HL-60 (cell line): ENCODE measurements at places on chromosomes 11 and 22.

DNA sequence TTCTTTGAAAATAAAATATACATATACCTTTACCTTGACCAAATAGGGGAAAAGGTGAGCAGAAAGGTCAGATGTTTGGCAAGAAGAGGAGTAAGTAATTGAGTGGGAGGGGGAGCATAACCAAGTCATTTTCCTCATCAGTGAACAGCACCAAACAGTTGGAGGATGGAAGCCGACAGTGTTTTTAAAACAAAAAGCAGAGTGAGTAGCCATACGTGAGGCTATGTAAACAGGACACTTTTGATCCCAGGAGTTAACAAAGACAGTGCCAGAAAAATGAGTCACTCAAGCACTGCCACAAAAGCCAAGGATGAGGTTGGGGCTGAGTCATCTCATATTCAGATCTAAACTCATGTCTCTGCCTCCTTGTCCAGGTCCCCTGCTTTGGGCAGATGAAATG, 734.7 kb downstream of the KCNA4 start:
- no peak for DNase-seq

DNA sequence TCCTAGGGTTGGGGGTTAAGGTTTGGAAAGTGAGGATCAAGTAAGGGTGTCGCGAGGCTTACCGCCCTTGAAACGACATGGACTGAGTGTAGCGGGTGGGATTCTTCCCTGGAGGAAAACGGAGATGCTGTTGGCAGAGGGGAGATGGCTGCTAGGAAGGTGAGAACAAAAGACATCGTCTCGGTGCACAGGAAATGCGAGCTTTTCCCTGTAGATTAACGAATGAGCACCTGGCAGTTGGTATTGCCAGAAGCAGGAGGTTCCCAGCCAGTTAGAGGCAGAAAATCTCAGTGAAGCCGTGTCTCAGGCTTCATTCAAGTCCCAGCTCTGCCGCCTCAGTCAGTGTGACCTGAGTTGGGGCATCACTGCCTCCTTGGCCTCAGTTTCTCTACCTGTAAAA, 1.4 kb upstream of the LHFPL7 start:
- DNase-seq = no peak

DNA sequence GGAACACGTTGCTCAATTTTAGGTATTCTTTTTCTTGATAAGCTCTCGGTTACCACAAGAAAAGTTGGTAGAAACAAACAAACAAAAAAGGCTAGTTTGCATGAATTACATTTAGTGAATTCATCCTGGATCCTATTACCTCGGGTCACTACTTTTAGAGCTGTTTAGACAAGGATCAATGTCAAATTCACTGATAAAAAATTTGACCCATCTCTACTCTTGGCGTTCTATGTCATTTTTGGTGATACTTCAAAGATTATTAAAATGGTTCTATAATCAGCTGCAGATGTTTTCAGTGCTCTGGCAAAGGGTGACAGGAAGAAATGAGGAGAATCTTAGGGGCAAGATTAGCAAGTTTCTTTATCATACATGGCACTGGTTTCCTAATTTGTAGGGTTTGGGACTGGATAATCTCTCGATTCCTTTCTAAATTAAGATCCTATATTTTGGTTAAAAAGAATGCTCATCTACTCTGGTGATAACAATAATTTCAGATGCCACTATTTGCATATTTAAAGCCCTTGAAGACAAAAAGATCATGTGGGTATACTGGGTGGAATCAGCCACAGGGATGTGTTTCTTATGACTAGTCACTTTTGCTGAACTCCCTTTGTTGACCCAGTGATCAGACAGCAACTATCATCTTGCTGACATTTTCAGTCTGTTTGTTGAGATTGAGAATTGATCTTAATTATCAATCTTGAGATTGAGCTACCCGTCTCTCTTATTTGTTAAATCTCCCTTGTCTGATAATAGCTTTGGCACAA, 442.9 kb downstream of the AASDHPPT start:
- DNase-seq = no peak

- no peak for DNase-seq
Measured at GRCh38 chr11:61873588-61874376, 17.6 kb downstream of the FADS3 start.

GRCh38 chr22:33883961-33884808, 36.1 kb downstream of the LARGE1 start:
- no peak for DNase-seq

GRCh38 chr11:5234381-5234834, at the start of gene HBD:
Gene HBD (minus strand): TSS chr11:5234483. CDS start chr11:5234433, 50 bp downstream.
- peak; percentile 3 for DNase-seq

DNA sequence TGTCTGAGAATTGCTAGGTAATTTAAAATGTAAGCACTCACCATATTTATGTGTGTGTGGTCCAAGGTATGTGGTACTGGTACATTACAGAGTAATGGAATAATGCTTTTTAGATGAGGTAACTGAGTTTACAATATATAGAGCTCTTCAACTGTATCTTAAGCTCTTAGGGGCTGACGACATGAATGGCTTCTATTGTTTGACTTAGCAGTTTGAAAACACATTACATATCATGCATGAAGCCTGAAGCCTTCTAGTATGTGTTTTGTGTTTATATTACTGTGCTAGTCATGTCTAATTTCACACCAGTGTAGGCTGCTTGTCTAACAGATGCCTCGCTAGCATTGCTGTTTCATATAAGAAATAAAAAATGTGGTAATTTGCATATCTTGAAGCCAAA, 37.2 kb downstream of the GAS2 start:
- no peak for DNase-seq

DNA sequence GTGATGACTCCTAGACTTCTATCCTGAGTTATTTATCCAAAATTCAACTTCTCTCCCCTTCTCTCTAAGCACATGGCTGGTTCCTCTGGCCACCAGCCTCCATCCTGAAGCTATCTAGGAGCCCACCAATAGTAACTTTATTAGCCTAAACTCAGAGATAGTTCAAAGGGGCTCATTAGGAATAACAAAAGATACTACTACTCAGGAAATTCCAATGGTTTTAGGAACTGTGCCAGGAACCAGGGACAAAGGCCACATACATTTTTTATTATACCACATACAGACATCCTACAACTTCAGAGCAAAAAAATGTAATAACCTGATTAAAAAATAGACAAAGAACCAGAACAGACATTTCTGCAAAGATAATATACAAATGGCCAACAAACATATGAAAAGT, 27.9 kb downstream of the SLC25A17 start:
- no peak for DNase-seq

GRCh38 chr22:20491346-20491745, 4.2 kb downstream of the KLHL22 start:
- DNase-seq = no peak

- no peak for DNase-seq
Measured at GRCh38 chr22:27443306-27443705, 358.2 kb downstream of the MN1 start.
